ENCODE measurements at places on chromosomes 3 and 15.
A peak's percentile ranks its signal among the peaks of the same experiment; 100 is the strongest.

GRCh38 chr3:31810991-31811433 lies 170.1 kb downstream of the OSBPL10 start:
- DNase-seq = no peak

GRCh38 chr15:96349857-96350720 lies 19.6 kb downstream of the NR2F2 start:
- no peak for DNase-seq

GRCh38 chr3:197298341-197298944 lies at the start of gene DLG1:
TSS of gene DLG1 (minus strand) at chr3:197298612. CDS start at chr3:197297204, 1,408 bp downstream.
- DNase-seq = peak; percentile 83

DNA sequence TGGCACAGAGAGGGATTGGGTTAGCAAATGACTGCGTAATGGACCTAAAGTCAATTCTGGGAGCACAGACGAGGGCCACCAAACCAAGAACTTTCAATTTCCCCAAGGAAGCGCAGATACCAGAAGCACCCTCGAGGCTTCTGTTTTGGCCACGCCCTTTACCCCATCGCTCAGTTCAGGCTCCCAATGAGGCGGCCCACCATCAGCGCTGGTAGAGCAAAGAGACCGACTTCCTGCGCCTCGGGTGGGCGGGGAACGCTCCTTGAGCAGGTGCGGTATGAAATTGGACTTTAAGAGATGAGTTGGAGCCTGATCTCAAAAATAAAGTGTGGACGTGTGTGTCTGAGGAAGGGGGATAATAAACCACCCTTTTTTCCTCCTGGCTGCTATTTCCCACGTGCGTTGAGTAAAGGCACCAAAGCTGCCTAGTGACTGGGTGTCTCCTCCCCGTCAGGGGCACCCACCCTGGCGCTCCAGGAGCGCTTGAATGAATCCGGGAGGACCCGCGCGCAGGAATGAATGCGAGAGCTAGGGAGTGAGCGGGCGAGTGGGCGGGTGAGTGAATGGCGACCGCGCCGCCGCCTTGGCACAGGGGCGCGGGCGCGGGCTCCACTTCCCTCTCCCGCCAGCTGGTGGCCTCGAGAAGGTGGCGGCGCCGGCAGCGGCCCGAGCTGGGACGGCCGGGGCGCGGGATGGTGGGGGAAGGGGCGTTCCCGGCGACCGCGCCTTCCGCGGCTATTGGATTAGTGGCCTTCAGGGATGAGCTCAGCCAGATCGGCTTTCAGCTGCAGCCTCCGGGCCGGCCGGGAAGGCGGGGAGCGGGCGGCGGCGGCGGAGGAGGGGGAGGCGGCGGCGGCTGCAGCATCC lies at the start of gene SPSB4:
TSS of gene SPSB4 (plus strand) at position 772 of the 867 bp plus-strand sequence. CDS start 14,758 bp downstream, outside the sequence.
- DNase-seq = peak; percentile 18

- DNase-seq = no peak
These were observed 147.6 kb downstream of the DNAJB8 start for GRCh38 chr3:128319107-128319506.

DNA sequence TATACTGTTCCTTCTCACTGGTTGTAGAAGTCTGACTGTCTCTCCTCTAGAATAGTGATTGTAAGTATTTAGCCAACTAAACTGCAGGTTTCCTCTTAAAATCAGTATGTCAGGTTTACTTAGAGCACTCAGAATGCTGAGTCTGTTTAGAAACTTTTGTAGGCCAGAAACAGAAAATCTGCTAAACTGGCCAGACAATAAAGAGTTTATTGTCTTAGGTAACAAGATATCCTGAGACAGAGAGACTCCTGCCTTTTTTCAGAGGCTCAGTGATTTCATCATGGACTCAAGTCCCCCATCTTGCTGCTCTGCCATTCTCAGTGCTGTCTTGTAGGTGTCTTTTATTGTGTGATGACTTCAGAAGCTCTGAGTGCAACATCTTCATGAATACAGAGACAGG lies 279.0 kb downstream of the MFSD1 start:
- DNase-seq = no peak

DNA sequence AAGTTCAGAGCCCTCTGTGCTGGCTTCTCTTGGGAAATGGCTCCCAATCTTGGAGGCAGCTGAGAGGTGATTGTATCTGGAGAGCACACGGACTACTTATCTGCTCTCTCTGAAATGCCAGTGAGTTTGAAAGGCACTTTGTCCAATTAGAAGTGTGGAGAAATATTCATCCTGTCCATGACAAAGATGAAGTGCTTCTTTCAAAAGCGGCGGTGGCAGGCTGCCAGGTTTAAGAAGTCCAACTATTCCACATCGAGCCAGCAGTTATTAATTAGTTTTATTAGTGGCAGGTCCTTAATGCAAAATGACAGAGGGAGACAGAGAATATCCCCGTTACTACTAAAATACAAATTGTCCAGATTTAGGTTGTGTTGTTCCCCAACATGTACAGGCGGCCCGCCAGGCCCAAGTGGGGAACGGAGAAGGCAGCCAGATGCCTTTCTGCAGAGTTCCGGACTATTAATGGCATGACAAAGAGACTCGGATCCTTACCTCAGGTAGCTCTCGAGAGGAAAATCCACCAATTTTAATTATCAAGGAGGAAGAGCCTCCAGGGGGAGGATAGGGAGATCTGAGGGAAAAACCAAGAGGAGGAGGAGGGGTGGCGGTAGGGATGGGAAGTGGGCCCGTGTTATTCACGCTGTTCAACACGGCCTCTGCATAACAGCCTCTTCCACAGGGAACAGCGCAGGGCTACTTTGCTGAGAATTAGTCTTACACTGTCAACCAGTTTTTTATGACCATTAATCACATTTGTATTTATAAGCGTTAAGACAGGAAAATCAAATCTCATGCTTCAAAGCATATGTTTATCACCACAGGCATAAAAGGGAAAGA lies 42.0 kb downstream of the RORA start:
- no peak for DNase-seq

GRCh38 chr15:73328981-73329380 lies 39.8 kb downstream of the HCN4 start:
- DNase-seq = no peak

GRCh38 chr3:33926998-33927605 lies 128.7 kb downstream of the PDCD6IP start:
- no peak for DNase-seq

DNA sequence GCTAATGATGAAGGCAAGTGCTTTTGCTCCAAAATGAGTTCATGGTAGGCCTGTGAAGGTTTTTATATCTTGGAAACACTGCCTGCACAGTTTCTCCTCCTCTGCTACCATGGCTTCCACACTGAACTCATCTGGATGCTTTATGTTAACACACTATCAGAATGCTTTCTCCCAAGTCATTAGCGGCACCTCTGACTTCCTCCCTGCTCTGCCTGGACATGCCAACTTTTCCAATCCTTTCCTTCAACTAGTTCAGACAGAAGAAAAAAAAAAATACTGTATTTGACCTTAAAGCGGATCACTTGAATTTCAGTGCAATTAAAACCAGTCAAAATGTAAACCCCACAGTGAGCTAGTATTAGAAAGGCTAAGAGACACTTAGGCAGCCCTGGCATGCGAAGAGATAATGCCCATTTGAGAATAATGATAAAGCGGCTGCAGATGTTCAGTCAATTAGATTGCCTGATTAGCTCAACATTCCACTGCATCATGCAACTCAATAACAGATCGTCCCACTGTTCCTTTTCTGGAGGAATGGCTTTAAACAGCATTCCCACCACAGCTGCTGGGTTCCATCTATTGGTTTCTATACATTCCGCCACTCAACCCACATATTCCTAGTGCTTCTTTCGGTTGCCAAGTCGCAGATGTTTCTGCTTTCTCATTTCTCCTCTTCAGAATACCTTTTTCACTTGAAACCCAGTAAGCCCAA lies 51.7 kb downstream of the CNTN3 start:
- DNase-seq = no peak

DNA sequence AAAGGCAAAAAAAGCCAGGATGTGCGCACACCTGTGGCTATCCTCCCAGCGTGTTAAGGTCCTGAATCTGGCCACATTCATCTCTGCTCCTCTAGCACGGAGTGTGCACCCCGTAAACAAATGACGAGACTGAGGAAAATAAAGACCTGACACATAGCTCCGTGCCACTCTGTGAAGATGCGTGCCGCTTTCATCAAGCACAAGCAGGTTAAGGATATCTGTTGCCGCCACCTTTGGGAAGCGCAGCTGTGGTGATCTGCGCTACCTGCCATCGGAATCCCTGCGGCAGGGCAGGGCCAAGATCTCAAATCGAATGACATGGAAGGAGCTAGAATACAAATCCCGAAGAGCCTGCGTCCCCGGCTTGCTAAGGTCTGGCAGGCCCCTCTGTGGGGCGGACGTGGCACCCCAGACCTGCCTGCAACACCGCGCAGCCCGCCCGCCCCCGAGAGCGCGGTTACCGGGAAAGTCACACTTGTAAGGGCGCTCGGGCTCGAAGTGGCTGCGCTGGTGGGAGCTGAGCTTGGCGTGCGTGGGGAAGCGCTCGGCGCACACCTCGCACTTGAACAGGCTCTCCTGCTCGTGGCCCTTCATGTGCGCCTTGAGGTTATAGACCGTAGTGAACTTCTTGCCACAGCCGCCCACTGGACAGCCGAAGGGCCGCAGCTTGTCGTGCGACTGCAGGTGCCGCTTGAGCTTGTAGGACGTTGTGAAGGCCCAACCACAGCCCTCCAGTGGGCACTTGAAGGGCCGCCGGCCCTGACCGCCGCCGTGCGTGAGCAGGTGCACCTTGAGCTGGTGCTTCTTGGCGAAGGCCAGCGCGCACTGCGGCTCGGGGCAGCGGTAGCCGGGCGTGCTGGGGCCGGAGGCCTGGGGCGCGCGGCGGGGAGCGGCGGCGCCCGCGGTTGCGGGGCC lies 936 bp downstream of the ZXDC start:
- peak; percentile 21 for DNase-seq

GRCh38 chr3:141365201-141365600 lies 3.1 kb upstream of the ZBTB38 start:
- no peak for DNase-seq

DNA sequence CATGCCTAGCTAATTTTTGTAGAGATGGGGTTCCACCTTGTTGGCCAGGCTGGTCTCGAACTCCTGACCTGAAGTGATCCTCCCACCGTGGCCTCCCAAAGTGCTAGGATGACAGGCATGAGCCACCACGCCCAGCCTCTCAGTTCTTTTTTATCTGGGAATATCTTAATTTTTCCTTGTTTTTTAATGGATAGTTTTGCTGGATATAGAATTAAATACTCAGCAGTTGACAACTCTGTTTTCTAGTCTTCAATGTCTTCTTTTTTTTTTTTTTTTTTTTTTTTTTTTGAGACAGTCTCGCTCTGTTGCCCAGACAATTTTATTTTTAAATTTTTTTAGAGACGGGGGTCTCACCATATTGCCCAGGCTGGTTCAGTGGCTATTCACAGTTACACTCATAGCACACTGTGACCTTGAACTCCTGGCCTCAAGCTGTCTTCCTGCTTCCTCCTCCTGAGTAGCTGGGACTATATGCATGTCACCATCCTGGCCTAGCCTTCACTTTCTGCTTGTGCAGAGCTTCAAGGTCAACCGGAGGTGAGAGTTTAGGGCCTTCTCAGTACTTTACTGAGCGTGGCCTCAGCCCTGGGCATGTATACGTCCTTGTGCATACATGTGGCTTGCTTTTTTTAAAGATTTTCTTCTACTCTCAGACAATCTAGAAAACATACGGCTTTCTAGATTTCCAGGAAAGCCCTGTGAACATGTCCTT lies 120.5 kb downstream of the ZNF609 start:
- no peak for DNase-seq

- no peak for DNase-seq
These were observed 181.8 kb upstream of the TBL1XR1 start for GRCh38 chr3:177379045-177379444.

- no peak for DNase-seq
These were observed 35.9 kb upstream of the BNC1 start for GRCh38 chr15:83320404-83320803.

DNA sequence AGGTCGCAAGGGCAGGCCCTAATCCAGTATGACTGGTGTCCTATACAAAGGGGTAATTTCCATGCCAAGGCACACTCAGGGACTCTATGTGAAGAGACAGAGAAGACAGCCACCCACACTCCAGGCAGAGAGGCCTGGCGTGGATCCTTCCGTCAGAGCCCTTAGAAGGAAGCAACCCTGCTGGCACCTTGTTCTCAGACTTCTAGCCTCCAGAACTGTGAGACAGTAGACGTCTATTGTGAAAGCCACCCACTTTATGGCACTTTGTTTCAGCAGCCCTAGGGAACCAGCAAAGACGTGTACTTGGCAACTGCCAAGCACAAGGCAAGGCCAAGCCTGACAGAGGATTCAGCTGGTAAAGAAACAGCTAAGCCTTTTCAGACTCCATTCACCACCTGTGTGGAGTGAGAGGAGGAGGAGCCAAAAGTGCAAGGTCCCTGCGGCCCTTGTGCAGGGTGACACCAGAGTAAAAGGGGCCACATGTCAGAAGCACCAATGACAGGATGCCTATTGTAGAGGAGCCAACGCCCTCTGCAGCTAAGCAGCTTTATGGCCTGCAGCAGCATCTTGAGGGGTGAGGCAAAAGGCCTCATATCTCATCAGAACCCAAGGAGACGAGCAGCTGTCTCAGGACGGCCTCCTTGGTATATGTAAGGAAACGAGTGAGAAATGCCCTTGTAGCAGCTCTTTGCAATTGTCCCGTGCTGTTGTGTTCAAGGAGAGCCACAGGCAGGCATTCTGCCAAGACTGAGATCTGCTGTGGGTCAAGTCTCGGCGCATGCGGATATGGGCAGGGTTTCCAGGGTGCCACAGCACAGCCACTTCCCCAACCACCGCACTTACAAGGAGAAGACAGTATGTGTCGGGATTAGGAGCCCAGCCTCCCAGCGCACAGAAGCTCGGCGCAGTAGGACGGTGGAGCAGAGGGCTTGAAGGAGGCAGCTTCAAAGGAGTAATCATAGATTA lies 121.5 kb upstream of the LIPC start:
- DNase-seq = no peak

GRCh38 chr3:61578667-61579367 lies 17.4 kb downstream of the PTPRG start:
- DNase-seq = no peak

DNA sequence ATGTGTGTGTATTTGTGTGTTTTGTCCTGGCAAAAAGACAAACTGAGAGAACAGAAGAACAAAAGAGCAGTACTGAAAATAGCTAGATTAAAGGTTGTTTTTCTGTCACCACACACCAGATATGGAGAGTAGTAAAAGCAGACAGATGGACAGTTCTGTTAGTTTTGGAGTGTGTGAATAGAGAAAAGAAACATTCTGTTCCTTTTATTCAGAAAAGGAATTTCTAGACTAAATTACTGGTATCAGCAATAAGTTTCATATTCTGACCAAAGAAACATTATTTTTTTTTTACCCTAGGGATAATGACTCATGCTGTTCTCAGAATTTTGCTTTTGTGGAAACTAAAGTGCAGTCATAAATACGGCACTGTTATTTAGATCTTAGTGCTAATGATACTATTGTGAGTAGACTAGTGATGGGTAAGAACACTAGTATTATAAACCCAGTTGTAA lies 32.9 kb downstream of the PIK3CA start:
- DNase-seq = no peak

- no peak for DNase-seq
These were observed 90.6 kb downstream of the FGF12 start for GRCh38 chr3:192636517-192637444.

- DNase-seq = no peak
These were observed 64.9 kb upstream of the LIMD1 start for GRCh38 chr3:45529697-45530096.

Data from stimulated activated CD4-positive, alpha-beta T cell treated with anti-CD3 and anti-CD28 coated beads, TNF-alpha, amount 100 ng/mL, for 48 hours (primary cell).